ENCODE measurements at places on chromosomes 3 and 15. TPM values are rescaled to one million over a fixed set of nuclear protein-coding genes. Genes with fewer than 3 reads are reported as not detected.

- no peaks in the 10 kb centered on the region for H3K4me1 ChIP-seq
- H3K4me3 ChIP-seq: no peak overlapping the region
- DNase-seq: peak; percentile 76
- H3K36me3 ChIP-seq: no peaks in the 10 kb centered on the region
- no peaks in the 10 kb centered on the region for H3K27me3 ChIP-seq
These were observed 281.4 kb downstream of the ADAMTS17 start for GRCh38 chr15:100060276-100060926.

- no peaks in the 10 kb centered on the region for H3K27me3 ChIP-seq
- no peak for DNase-seq
- peaks cover 2% of the 10 kb centered on the region for H3K4me1 ChIP-seq
- H3K36me3 ChIP-seq: no peaks in the 10 kb centered on the region
- H3K27ac ChIP-seq: no peak overlapping the region
These were observed 511.0 kb upstream of the ALCAM start for GRCh38 chr3:104855702-104856101.

DNA sequence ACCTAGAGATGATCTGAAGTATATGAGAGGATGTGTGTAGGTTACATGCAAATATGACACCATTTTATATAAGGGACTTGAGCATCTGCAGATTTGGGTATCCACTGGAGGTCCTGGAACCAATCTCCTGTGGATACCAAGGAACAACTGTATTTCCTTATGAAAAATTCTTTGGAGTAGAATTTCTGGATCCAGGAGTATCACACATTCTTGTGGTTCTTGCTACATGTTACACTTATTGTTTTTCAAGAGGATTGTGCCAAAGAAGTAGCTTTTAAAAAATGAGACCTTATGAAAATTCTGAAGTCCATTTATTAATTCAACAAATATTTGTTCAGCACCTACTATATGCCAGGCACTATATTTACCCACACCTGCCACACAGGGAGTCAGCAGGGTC, 15.7 kb upstream of the TBC1D23 start:
- no peaks in the 10 kb centered on the region for H3K27me3 ChIP-seq
- no peaks in the 10 kb centered on the region for H3K36me3 ChIP-seq
- no peak overlapping the region for H3K27ac ChIP-seq
- DNase-seq: no peak

- no peaks in the 10 kb centered on the region for H3K27me3 ChIP-seq
- no peaks in the 10 kb centered on the region for H3K36me3 ChIP-seq
- H3K4me1 ChIP-seq: no peaks in the 10 kb centered on the region
- no peak overlapping the region for H3K27ac ChIP-seq
- no peak for DNase-seq
These were observed 8.4 kb upstream of the CCDC54 start for GRCh38 chr3:107368654-107369398.

DNA sequence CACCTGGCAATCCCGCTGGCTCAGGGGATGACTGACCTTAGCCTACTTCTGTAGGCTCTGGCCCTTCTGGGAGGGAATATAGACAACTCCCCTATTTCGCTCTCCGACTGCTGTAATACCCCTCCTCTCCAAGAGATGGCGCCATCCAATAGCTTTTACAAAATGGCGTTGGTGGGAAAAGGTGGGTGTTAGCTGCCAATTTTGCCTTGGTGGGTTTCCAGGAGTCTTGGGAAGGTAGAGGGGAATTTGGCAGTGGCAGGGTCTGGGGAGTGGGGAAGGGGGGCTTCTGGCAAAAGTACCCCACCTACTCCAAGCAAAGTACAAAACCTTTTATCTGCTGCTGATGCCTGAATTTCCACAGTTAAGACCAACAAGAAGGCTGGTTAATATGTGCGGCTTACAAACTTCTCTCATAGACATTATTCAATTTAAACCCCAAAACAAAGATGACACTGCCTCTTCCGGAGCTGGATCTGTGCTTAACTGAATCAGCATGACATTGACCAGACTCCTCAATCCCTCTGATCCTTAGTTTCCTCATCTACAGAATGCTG, 62.1 kb downstream of the RASGRF1 start:
- H3K36me3 ChIP-seq: no peaks in the 10 kb centered on the region
- peak; percentile 26 for DNase-seq
- H3K4me3 ChIP-seq: no peak overlapping the region
- H3K27me3 ChIP-seq: no peaks in the 10 kb centered on the region

DNA sequence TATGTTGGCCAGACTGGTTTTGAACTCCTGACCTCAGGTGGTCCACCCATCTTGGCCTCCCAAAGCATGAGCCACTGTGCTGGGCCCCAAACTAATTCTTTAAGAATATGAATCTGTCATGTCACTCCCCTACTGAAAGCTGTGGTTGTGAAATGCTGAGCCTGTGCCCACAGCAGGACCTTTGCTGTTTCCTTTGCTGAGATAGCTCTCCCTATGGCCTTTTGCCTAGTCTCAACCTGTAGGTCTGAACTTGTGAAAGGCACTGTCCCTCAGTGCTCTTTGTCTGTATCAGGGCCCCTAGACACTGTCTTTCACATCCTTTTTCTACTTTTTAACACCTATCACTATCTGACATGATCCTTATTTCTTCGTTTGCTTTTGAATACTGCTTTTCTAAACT, 62.7 kb upstream of the CCR4 start:
- H3K27me3 ChIP-seq: no peaks in the 10 kb centered on the region
- H3K36me3 ChIP-seq: peaks cover 4% of the 10 kb centered on the region
- no peak overlapping the region for H3K27ac ChIP-seq
- no peak for DNase-seq
- no peak overlapping the region for H3K4me3 ChIP-seq
- H3K4me1 ChIP-seq: no peaks in the 10 kb centered on the region

GRCh38 chr3:53489787-53490458, 4.5 kb upstream of the CACNA1D start:
- no peak overlapping the region for H3K27ac ChIP-seq
- H3K27me3 ChIP-seq: no peaks in the 10 kb centered on the region
- DNase-seq: peak; percentile 76
- no peak overlapping the region for H3K4me3 ChIP-seq
- H3K36me3 ChIP-seq: no peaks in the 10 kb centered on the region

- H3K4me3 ChIP-seq: no peak overlapping the region
- peaks cover 1% of the 10 kb centered on the region for H3K4me1 ChIP-seq
- H3K27ac ChIP-seq: no peak overlapping the region
- DNase-seq: no peak
- H3K36me3 ChIP-seq: peaks cover 3% of the 10 kb centered on the region
These were observed 125.5 kb upstream of the ADAMTS9 start for GRCh38 chr3:64813326-64813725.

GRCh38 chr3:17021614-17022013, 136.9 kb downstream of the PLCL2 start:
- peaks cover 11% of the 10 kb centered on the region for H3K4me1 ChIP-seq
- H3K36me3 ChIP-seq: no peaks in the 10 kb centered on the region
- H3K27me3 ChIP-seq: no peaks in the 10 kb centered on the region
- no peak overlapping the region for H3K27ac ChIP-seq
- no peak overlapping the region for H3K4me3 ChIP-seq
- DNase-seq: no peak

GRCh38 chr3:192655628-192656027, 71.7 kb downstream of the FGF12 start:
- peak overlapping the region; percentile 76 for H3K27ac ChIP-seq
- H3K27me3 ChIP-seq: no peaks in the 10 kb centered on the region
- DNase-seq: no peak
- no peaks in the 10 kb centered on the region for H3K36me3 ChIP-seq
- no peak overlapping the region for H3K4me3 ChIP-seq

DNA sequence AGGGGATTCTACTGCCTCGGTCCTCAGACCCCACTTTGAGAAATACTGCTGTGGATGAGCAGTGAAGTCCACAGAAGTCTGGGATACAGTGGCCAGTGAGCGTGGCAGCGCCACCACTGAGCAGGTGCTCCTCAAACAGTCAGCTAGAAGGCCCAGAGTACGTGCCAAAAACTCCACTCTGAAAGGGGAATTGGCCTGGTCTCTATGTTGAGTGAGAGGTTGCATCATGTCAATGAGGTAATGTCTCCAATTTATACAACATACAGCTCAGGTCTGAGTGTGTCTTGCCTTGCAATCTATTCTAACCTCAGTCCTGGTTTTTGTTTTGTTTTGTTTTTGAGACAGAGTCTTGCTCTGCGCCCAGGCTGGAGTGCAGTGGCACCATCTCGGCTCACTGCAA, 53.3 kb upstream of the ETV5 start:
- no peaks in the 10 kb centered on the region for H3K36me3 ChIP-seq
- H3K27me3 ChIP-seq: no peaks in the 10 kb centered on the region
- peaks cover 3% of the 10 kb centered on the region for H3K4me1 ChIP-seq
- no peak overlapping the region for H3K27ac ChIP-seq
- no peak for DNase-seq

- peaks cover 24% of the 10 kb centered on the region for H3K4me1 ChIP-seq
- no peaks in the 10 kb centered on the region for H3K36me3 ChIP-seq
- DNase-seq: no peak
- H3K4me3 ChIP-seq: no peak overlapping the region
These were observed 2.9 kb upstream of the TNK2 start for GRCh38 chr3:195911041-195911945.

DNA sequence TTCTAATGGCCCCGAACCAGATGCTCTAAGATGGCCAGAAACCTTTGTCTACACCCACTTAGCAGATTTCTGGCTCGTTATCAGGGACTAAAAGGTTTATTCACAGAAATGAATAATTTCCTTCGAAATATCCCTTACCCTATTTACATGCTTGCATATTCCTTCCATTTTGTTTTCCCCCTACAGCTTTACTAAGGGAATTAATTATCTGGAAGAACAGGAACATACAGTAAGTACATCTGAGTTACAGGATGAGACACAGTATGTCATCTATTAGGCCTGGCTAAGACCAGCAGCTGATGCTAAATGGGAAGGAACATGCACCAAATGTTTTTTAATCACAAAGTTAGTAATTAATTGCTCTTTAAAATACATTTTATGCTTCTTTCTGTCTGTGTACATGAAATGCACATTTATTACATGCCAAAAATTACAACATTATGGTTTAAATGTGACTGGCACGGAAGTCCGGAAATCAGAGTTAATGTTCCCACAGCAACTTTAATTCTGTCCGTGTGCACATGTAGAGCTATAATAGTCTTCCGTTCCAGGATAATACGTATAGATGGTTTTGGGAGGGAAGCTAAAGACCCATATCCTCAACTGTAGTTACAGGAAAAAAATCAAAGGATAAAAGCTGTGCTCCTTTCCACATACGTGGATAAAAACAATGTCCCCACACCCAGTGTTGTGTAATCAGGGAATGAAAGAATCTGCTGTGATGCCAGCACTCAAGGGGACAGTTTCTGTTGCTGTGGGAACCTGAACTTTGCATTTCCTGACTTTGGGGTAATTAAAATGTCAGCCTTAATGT, 82.0 kb downstream of the TIGIT start:
- no peak for DNase-seq
- no peak overlapping the region for H3K4me3 ChIP-seq
- H3K27ac ChIP-seq: no peak overlapping the region
- H3K36me3 ChIP-seq: peaks cover 1% of the 10 kb centered on the region
- peaks cover 11% of the 10 kb centered on the region for H3K4me1 ChIP-seq

GRCh38 chr3:126441256-126441880, 34.3 kb downstream of the ZXDC start:
- H3K4me1 ChIP-seq: peaks cover 12% of the 10 kb centered on the region
- H3K27ac ChIP-seq: no peak overlapping the region
- no peak overlapping the region for H3K4me3 ChIP-seq
- DNase-seq: no peak
- H3K36me3 ChIP-seq: peaks cover 7% of the 10 kb centered on the region
- H3K27me3 ChIP-seq: no peaks in the 10 kb centered on the region

GRCh38 chr15:91879158-91879557, 25.6 kb downstream of the SLCO3A1 start:
- H3K27ac ChIP-seq: no peak overlapping the region
- DNase-seq: no peak
- H3K4me3 ChIP-seq: no peak overlapping the region
- no peaks in the 10 kb centered on the region for H3K36me3 ChIP-seq
- H3K4me1 ChIP-seq: peaks cover 2% of the 10 kb centered on the region

DNA sequence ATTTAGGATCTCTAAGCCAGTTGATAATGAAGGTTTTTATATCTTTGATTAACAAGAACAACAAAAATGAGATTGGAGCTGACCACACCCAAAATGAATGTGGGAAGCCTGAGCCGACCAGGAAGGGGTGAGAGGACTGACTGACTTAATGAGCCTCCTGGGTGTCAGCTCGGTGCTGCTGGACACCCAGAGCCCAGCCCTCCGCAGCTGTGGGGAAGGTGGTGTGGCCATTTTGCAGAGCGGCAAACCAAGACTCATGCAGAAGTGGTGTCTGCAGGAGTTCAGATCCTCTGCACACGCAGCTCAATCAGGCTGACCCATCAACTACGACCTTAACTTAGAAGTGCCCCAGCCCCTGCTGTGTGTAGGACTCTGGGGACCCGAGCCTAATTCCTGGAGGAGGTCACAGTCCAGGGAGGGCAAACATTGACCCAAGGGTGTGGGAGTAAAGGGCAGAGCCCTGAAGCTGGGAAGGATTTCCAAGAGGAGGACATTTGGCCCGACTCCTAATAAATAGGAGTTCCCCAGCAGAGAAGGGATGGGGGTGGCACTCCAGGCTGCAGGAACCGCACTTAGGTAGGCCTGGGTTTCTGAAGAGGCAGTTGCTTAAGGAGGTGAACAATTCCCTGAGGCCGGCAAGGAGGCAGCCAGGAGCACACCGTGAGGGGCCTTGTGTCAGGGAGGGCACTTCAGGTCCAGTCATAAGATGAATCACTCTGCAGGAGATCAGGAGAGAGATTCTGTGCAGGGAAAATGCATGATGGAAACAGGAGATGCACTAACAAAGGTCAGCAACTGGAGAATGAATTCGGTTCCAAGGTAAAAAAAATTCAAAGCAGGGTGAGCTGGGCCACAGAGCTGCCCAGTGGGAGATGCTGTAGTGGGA, 197.1 kb upstream of the TPM1 start:
- H3K27ac ChIP-seq: no peak overlapping the region
- no peaks in the 10 kb centered on the region for H3K27me3 ChIP-seq
- H3K4me1 ChIP-seq: peaks cover 5% of the 10 kb centered on the region
- H3K36me3 ChIP-seq: no peaks in the 10 kb centered on the region

DNA sequence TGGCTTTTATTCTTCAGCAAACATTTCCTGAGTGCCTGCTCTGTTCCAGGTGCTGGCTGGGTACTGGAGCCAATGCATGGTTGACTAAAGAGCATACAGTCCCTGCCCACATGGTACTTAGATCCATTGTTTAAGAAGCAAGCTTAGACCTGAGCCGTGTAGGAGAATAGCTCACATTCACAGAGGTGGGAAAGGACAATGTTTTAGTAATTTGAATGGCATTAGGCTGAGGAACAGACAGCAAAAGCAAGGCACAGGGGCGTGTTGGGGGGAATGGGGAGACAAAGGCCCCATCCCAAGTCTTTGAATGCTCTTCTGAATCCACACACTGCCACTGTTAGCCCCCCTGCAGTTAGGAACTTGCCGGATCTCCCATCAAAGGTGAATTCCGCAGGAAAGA, 388.2 kb upstream of the RGMA start:
- H3K4me1 ChIP-seq: no peaks in the 10 kb centered on the region
- H3K27ac ChIP-seq: no peak overlapping the region
- H3K27me3 ChIP-seq: no peaks in the 10 kb centered on the region
- no peak for DNase-seq
- H3K4me3 ChIP-seq: no peak overlapping the region

LAMB2 gene
- total RNA-seq: 616 TPM

UBE2E1 gene
- 74.1 TPM for total RNA-seq

EBLN2 gene
- 18.5 TPM for total RNA-seq

ATP2C1 gene
- total RNA-seq: 126 TPM

ISLR gene
- total RNA-seq: 30.4 TPM

Data from lung (tissue), 17 donors.